ENCODE measurements at places on chromosomes 13 and 19.

GRCh38 chr13:28173793-28174192 lies 35.4 kb downstream of the PAN3 start:
- no peak for DNase-seq

GRCh38 chr19:57620673-57621348 lies 6.8 kb downstream of the ZNF134 start:
- DNase-seq = no peak

DNA sequence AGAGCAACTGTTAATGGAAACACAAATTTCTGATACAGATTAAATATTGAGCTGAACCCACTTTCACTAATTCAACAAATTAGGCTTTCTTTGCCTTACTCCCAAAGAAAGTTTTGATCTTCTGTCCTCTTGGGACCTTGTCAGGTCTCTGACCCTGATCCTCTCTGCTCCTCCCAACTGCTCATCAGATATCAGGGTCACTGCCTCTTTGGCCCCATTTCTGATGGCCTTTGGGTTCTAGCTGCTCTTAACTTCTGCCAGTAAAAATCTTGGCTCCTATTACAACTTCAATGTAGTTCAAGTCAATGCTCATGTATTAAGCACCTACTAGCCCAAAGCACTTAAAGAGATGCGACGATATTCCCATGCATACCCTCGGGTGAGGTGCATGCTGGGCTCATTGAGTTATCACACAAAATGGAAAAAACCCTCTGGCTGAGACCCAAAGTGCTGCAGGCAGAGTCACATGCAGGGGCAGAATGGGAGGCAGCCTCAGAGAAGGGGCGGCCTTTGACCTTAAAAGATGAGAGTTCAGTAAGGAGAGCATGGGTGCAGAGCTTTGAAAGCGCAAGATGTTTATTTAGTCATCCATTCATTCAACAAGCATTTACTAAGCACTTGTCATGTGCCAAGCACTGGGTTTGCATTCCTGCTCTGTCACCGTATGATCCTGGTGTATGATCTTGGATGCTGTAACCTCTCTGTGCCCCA lies 183.4 kb downstream of the USP12 start:
- no peak for DNase-seq

GRCh38 chr13:22592515-22592914 lies 588.3 kb upstream of the SGCG start:
- DNase-seq = no peak

DNA sequence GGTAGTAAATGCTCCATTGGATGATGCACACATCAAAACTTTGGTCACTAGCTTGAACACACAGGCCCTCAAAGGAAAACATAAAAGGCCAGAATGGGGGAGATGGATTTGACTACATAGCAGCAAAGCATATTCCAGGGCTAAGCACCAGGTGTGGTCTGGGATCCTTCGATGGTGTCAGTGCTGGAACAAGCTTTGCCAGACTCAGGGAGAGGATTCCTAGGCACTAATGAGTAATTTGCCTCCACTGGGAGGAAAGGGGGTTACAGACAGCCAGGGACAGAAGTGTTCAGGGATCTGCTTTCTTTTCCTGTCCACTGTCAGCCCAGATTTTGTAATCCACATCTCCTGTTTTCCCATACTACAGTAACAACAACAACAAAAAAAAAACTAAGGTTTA lies 157.2 kb upstream of the OBI1 start:
- DNase-seq = no peak

- DNase-seq = no peak
Observed at GRCh38 chr19:42512743-42513304, 15.5 kb downstream of the CEACAM1 start.

GRCh38 chr19:23318143-23318542 lies 67.9 kb upstream of the ZNF724 start:
- no peak for DNase-seq

- no peak for DNase-seq
Observed at GRCh38 chr19:17796013-17796837, 1.3 kb downstream of the B3GNT3 start.

DNA sequence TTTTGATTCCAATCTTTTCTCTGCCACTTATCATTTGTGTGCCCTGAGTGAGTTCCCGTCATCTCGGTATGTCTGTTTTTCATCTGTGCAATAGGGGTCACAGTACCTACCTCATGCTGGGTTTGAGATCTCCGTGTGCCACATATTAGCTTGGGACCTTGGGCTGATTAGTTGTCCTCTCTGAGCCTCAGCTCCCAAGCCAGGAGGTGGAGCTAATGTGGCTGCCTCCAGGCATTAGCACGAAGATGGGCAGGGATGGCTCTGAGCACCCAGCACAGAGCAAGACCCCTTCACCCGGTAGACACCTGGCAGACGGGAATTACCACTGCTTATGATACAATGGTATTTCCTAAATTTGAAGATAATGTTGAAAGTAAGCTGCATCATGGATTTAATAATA lies 35.8 kb upstream of the XPO4 start:
- DNase-seq = no peak

DNA sequence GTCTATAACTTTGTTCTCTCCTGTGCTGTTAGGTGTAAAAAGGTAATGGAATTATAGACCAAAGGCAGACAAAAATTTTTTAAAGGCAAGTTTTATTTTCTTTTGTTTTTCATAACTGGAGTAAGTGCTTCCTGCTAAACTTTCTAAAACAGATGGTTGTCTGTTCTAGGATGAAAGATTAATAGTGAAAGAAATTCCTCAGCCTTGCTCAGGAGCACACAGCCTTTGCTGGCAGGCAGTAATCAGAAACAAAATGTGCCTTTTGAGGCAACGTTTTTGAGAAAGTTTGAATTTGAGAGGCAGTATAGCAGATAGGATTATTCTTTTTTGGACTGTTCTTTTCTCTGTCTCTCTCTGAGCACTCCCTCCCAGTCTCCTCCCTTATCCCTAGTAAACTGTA lies 2749.5 kb downstream of the PCDH9 start:
- DNase-seq = no peak

DNA sequence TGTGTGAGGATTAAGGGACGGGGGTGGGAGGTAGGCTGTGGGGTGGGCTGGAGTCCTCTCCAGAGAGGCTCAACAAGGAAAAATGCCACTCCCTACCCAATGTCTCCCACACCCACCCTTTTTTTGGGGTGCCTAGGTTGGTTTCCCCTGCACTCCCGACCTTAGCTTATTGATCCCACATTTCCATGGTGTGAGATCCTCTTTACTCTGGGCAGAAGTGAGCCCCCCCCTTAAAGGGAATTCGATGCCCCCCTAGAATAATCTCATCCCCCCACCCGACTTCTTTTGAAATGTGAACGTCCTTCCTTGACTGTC lies 5.5 kb downstream of the FOSB start:
- DNase-seq = no peak

- no peak for DNase-seq
Observed at GRCh38 chr13:97521726-97522125, 87.8 kb downstream of the RAP2A start.

GRCh38 chr13:24905242-24905641 lies 141.3 kb downstream of the RNF17 start:
- no peak for DNase-seq

GRCh38 chr13:31008400-31009115 lies 76.1 kb downstream of the TEX26 start:
- no peak for DNase-seq

DNA sequence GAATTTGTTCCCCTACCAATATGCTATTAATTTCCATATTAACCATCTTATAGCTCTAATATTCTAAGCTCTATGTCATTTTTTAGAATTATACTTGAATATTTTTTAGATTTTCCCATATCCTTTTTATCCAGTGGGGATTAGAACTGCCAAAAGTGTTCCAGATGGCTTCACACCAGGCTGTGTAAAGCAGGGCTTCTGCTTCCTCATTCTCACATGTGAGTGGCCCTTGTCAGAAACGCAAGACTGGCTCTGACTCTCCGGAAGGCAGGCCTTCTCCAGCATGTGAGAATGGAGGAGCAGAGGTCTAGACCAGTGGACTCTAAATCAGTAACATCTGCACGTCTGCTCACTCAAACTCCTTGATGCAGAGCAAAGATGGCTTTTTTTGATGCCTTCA lies 650.1 kb downstream of the FGF9 start:
- no peak for DNase-seq

GRCh38 chr13:96223231-96223630 lies 133.3 kb downstream of the HS6ST3 start:
- DNase-seq = no peak

DNA sequence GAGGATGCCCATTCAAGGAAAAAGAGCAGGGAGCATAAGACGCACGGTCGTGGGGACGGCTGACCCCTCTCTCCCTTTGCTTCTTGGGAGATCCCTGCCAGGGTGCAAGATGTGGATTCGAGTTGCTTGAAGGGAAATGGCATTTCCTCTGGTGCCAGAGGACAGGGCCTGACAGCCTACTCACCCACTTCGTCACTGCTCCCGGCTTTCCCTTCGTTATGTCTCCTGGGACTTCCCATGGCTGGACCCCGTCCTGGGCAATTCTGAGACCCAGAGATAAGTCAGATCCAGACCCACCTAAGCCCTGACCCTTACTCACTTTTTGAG lies 1.2 kb downstream of the TBC1D17 start:
- DNase-seq = no peak

DNA sequence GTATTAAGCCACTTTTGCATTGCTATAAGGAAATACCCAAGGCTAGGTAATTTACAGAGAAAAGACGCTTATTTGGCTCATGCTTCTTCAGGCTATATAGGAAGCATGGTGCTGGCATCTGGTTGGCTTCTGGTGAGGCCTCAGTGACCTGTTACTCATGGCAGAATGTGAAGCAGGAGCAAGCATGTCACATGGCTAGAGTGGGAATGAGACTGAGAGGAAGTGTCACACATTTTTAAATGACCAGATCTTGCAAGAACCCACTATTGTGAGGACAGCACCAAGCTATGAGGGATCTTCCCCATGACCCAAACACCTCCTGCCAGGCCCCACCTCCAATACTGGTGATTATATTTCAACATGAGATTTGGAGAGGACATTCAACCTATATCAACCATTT lies 25.7 kb upstream of the IGFL4 start:
- DNase-seq = no peak

GRCh38 chr19:24033963-24034342 lies 53.0 kb upstream of the ZNF254 start:
- DNase-seq = no peak

DNA sequence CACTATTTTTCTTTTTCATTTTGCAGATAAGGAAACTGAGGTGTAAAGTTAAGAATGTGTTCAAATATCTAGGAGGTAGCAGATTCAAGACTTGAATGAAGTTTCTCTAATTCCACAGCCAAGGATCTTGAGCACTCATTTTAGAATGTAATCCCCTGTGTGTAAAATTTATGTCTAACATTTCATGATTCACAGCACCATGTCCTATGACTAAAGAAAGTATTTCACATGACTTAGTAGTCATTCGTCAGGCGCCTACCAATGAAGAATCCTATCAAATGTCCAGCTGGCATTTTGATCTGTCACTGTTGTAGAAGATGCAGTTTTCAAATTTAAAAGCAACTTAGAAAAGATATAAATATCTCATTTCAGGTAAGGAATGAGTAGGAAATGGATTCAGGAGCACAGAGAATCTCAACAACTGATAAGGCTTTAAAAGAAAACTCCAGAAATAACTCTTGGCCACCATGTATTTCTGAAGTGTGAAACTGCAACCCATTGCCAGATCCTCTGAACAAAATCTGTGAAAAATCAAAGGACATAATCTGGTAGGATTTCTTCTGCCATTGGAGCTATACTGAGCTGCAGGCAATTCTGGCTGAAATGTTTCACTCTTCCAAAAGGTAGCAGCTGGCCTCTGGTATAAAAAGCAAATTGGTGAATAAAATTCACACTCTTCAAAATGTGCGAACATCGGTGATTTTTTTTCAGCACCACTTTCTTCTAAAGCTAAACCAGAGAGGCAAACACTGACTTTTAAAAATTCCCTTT lies 92.2 kb downstream of the DCLK1 start:
- DNase-seq = no peak

GRCh38 chr19:35355791-35356460 lies 2.3 kb upstream of the FFAR3 start:
- DNase-seq = no peak

GRCh38 chr19:1577090-1577928 lies 9.2 kb upstream of the MEX3D start:
- DNase-seq = no peak

- no peak for DNase-seq
Observed at GRCh38 chr13:75492389-75492788, 10.4 kb upstream of the TBC1D4 start.

- no peak for DNase-seq
Observed at GRCh38 chr19:51333836-51334460, 8.0 kb downstream of the VSIG10L start.

GRCh38 chr13:109783447-109783814 lies 3.0 kb downstream of the IRS2 start:
- DNase-seq = no peak

- DNase-seq = no peak
Observed at GRCh38 chr13:113904411-113904810, 40.5 kb upstream of the GAS6 start.

Data from esophagus squamous epithelium (tissue), 5 donors.